ENCODE measurements at places on chromosomes 1 and 21. TPM values are rescaled to one million over a fixed set of nuclear protein-coding genes. Genes with fewer than 3 reads are reported as not detected.

IQCC gene
- total RNA-seq: 1.4 TPM

INSRR gene
- not detected for total RNA-seq

CD160 gene
- total RNA-seq: not detected

FCER1G gene
- total RNA-seq: 101 TPM
